Natural killer cell treated with Interleukin-12 subunit alpha and Interleukin-12 subunit beta and Interleukin-15 and Interleukin-18, amount 100 ng/mL, for 72 hours (primary cell): ENCODE measurements at places on chromosomes 4 and X.

GRCh38 chrX:17470136-17470535 is 95.1 kb downstream of the NHS start:
- no peak for DNase-seq

DNA sequence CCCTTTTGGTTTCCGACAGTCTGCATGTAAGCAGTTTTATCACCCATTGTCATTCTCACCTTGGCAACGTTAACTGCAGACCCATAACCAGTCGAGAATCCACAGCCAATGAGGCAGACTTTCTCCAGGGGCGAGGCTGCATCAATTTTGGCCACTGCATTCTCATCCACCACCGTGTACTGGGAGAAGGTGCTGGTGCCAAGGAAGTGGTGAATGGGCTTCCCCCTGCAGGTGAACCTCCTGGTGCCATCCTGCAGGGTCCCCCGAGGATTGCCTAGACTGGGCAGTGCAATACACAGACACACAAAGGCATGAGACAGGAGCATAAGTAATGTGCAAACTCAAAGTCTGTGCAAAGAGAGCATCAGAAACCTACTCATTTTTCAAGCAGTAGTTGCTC is 5.4 kb downstream of the ADH1B start:
- DNase-seq, result no peak

- DNase-seq, result no peak
Measured at GRCh38 chr4:119726505-119726904, 97.9 kb upstream of the PDE5A start.

- DNase-seq, result no peak
Measured at GRCh38 chrX:18146954-18147353, 73.7 kb downstream of the BEND2 start.

GRCh38 chrX:53263597-53264094 is 17.7 kb downstream of the IQSEC2 start:
- no peak for DNase-seq

DNA sequence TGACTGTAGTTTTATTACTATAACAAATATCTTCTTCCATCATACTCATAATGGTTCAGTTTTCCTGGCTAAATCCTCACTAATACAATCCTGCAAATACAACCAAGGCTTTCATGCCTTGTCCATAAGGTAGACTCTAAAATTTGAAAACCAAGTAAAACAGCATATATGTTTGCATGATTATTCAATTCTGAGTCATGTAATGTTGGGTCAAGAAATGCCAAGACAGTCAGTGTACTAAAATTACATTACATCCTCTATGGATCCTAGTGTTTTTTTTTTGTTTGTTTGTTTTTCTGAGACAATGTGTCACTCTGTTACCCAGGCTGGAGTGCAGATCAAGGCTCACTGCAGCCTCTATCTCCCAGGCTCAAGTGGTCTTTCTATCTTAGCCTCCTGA is 38.6 kb upstream of the TEX13D start:
- no peak for DNase-seq

GRCh38 chr4:60724623-60725022 is 475.5 kb upstream of the ADGRL3 start:
- no peak for DNase-seq

DNA sequence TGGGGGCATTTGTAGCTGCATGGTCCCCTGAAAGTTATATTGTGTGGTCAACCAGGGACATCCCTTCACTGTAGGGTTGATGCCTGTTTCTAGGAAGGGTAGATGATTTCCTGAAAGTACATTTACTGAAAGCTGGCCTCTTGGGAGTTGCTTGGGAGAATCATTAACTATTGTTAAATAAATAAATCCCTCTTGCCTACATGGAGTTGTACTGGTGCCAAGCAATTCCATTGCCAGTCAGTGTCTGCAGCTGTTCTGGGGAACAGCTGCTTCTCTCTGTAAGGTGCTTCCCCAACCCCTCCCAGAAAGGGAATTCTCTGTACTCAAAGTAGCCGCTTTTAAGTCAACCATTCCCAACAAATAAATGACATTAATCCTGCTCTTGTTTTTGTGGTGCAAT is 51.1 kb downstream of the C4orf51 start:
- DNase-seq, result no peak

GRCh38 chrX:125475482-125475881 is 155.8 kb downstream of the TEX13C start:
- DNase-seq, result no peak

DNA sequence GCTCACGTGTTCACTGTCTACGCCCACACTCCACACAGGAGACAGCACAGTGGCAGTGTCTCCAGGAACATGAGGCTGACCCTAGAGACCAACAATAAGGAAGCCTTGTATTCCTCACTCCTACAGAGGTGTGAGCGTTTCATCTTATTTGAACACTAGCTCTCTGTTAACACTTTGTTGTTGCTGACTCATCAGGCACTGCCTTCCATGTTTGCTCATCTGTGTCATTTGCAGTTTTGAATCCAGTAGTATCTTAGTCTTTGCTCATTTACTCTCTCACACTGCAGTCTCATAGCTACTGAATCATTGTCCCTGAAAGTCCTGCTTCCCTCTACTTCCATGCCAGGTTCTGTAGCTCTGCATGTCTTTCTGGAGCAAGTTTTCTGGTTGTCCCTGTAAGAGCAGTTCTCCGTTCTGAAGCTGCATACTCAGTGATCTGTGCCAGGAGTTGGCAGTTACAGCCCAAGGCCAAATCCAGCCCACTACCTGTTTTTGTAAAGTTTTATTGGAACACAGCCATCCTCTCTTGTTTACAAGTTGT is 80.3 kb upstream of the DCLK2 start:
- DNase-seq, result no peak

DNA sequence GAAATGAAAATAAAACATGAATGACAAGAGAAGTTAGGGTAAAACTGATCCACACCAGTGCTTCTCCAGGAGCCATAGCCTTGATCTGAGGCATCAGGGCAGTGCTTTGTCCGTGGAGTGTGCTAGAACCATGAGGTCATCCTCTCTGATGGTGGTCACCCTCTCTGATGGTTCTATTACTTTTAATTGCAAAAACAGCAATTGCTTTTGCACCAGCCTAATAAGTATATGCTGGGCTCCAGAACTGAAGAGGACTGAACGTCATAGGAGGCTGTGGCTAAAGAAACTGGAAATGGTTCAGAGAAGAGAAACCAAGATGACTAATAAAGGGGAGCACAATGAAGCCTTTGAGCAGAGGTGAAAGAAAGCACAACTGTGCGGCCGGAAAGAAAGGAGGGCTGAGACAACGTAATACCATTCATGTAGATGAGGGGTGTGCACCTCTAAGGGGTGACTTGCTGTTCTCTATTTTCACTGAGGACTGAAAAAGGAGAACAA is 17.0 kb upstream of the TMEM154 start:
- DNase-seq, result no peak

- DNase-seq, result peak; percentile 97
Measured at GRCh38 chr4:1010395-1011021, 918 bp upstream of the FGFRL1 start.

DNA sequence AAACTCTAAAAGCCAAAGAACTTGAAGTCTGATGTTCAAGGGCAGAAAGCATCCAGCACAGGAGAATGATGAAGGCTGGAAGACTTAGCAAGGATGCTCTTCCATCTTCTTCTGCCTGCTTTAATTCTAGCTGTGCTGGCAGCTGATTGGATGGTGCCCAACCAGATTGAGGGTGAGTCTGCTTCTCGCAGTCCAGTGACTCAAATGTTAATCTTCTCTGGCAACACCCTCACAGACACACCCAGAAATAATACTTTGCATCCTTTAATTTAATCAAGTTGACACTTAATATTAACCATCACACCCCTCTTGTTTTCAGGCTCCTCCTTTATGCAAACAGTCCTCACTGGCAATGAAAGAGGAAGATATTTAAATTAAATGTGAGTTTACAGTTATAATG is 321.7 kb downstream of the TEX13C start:
- DNase-seq, result no peak

DNA sequence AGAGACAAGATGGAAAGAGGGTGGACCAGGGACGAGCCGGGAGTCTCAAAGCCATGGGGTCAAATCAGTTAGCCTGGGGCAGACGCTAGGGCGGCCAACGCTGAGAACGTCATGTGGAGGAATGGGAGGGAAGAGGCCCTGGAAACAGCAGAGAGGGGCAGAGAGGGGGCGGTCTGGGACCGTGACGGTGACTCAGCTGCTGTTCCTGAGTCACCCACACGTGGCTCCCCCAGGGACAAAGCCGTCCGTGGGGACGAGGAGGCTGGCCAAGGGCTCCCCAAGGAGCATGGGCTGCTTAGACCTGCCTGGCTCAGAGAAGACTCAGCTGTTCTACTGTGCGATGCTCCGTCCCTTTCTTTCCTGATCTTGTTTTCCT is 108.4 kb upstream of the LRPAP1 start:
- no peak for DNase-seq

DNA sequence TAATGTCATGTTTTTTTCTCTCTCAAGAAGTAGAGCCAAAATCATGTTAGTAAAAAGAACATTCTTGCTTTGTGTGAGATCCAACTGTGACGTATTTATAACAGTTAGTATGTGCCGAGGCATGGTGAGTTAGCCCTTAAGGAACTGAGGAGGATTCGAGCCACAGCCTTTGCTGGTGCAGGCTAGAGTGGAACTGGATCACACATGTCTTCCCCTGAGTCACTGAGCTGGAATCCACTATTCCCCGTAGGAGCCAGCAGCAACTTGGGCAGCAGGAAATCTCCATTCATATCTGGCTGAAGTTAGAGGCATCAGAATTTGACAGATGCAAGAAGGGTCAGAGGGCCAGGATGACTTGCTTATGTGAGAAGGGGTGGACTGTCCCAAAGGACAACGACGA is 144.6 kb upstream of the KIT start:
- DNase-seq, result no peak

- no peak for DNase-seq
Measured at GRCh38 chrX:56125946-56126345, 106.2 kb upstream of the KLF8 start.

DNA sequence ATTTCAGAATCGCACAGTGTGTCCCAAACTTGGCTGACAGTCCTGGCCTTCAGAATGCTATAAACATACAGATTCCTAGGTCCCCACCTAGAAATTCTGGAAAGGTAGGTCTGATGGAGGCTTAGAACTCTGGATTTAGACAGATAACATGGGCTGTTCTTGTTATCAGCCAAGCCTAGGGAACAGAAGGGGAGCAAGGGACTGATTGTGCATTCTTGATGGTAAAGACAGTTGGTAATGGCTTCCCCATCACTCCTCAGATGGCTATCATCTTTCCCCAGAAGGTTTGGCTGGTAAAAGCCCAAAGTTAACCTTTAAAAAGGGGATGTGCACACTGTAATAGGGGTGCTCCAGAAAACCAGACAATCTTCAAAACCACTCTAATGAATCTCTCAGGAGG is 35.7 kb downstream of the DIPK2B start:
- DNase-seq, result no peak

- DNase-seq, result no peak
Measured at GRCh38 chr4:189779281-189779980, 161.2 kb upstream of the FRG1 start.

- no peak for DNase-seq
Measured at GRCh38 chr4:169282429-169283113, 11.8 kb upstream of the SH3RF1 start.

GRCh38 chr4:142353149-142353738 is 492.9 kb downstream of the INPP4B start:
- DNase-seq, result no peak

DNA sequence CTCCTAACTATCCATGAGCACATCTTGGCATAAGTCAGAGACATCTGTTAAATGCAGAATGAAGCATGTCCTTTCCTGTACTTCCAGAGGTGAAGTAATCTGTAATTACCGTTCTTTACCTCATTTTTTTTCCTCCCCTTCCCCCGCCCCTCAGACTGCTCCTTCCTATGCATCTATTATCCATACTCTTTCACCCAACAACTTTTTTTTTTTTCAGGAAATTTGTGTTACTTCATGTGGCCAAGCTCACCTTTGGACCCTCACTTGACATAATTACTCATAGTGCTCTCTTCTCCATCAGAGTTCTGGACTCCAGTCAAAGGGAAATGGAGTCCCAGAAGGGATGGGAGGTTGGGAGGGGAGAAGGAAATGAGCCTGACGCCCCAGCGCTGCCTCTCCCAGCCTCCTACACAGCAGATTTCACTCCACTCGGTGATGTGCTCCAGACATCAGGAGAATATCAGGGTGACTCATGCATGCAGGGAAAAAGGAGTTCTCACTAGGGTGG is 568.8 kb downstream of the STIM2 start:
- DNase-seq, result no peak

- DNase-seq, result no peak
Measured at GRCh38 chrX:46580613-46581012, 7.0 kb downstream of the CHST7 start.

GRCh38 chr4:175536852-175537453 is 275.1 kb downstream of the GPM6A start:
- DNase-seq, result no peak
